ENCODE measurements at places on chromosomes 6 and 20.

DNA sequence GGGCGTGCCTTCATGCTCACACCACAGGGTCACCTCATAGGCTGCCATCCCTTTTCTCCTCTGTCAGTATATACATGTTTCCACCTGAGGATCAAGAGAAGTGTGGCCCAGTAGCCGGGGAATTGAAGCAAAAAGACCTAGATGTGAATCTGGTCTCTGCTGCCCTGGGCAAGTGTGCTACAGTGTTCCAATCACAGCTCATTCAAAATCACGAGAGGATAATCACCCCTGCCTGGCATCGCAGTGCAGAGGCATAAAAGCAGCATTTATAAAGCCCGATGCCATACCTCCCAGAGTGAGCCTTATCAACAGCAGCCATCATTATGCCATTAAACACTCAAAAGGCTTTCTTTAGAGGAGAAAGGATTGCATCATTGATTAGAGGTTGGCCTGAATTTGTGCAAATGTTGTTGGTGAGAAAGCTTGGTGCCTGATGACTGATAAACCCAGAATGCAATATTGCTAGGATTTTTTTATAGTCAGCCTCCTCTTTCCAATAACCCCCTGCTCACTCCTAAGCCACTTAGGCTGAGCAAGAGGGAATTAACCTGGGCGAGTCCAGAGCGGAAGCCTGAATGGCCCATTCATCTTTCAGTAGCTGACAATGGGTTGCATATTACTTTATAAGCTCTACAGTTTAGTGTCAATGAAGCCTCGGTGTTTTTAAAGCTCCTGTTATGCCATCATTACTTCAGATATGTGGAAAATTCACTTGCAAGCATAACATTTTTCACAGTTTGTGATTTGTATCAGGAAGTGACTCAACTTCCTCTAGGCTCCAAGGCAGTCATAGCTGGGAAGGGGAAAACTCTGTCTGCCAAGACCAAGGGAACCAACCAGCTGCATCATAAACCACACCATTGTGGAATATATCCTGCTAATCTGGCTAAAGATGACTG lies 92.5 kb upstream of the NXT1 start:
- no peak for DNase-seq

- no peak for DNase-seq
These were observed 52.0 kb downstream of the JPH2 start for GRCh38 chr20:44135012-44135412.

DNA sequence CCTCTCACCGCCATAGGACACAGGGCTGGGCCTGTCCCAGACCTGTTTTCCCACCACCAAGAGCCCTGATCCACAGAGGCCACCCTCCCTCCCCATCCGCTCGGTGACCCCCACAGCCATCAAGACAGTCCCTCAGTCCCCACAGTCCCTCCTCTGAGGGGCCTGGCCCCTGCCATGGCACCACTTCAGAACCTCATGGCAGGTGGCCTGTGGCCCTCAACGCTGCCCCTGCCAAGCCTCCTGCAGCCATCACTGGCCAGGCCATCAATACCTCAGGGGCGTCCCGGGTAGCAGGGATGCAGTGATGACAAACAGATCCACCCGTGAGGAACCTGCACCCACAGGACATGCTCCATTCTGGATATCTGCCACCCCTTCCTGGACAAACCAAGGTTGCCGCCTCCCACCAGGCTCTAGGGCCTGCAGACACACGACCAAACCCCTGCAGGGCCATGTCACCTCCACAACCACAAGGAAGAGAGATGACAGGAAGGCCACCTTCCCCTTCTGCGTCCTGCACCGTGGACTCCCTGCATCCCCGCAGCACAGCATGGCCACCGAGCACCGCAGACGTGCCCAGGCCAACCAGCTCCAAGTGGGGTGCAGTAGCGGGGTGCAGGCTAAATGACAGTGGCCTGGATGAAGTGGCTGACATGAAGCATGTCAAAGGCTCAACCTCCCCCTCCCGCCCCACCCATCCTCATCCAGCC lies 14.0 kb downstream of the TAF4 start:
- no peak for DNase-seq

GRCh38 chr6:7155871-7156579 lies 48.3 kb downstream of the RREB1 start:
- DNase-seq, result no peak

GRCh38 chr6:143741480-143741879 lies 63.7 kb downstream of the PHACTR2 start:
- DNase-seq, result peak; percentile 46

DNA sequence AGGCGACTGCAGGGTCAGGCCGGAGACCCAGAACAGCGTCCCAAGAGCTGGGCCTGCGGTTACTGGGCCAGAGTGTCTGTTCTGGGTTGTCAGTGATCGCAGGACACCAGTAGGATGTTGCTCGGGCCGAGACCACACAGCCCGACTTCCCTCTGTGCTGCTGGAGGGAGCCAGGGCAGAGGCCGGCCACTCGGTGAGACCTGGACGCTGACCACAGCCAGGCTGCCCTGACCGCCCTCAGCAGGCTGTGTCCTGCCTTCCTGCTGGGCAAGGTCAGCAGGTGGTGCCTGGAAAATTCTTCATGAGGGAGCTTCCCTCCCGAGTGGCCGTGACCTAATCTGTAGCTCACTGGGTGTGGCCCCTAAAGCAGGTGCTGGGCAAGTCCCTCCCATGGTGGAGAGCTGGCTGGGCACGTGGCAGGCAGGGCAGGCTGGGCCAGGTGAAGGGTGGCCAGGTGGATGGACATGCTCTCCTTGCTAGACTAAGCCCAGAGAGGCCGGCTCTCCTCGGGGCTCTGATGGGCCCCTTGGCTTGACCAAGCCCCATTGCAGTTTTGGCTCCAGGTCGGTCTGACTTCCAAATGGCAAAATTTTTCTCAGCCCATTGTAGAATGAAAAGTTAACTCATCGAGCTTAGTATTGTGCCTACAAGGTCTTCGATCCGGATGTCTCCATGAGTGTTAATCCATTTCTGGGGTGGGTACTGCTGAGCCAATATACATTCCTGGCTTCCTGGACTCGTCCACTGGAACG lies 1.9 kb downstream of the SLCO4A1 start:
- DNase-seq, result no peak

- DNase-seq, result no peak
These were observed 3.2 kb downstream of the CD40 start for GRCh38 chr20:46121184-46121930.

- no peak for DNase-seq
These were observed 26.1 kb upstream of the ZNF831 start for GRCh38 chr20:59137532-59137931.

GRCh38 chr6:28274888-28275287 lies 6.5 kb upstream of the PGBD1 start:
- no peak for DNase-seq

DNA sequence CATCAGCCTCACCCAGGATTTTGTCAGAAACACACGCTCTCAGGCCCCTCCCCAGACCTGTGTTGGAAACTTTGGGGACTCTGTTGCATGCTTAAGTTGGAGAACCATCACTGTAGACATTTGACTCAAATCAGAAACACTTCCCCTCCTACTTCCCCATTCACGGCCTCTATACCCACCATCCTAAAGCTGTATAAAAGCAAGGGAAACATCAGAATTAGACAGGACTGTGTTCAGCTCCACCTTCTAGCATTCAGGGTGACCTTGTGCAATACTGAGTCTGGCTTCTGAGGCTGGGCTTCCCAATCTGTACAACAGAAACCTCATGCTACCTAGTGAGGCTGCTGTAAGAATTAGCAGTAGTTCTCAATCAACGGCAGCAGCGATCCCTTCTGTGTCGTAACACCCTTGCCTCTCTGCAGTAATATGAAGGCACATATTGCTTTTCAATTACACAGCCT lies 252.3 kb downstream of the LY86 start:
- DNase-seq, result peak; percentile 65

GRCh38 chr6:20413826-20414225 lies 12.1 kb downstream of the E2F3 start:
- no peak for DNase-seq

GRCh38 chr6:71886184-71887005 lies at the start of gene RIMS1:
Gene RIMS1 (plus strand): TSS chr6:71886550. CDS start chr6:71887024, 474 bp downstream.
- no peak for DNase-seq

GRCh38 chr20:51535075-51535386 lies 7.5 kb downstream of the NFATC2 start:
- DNase-seq, result peak; percentile 82

- DNase-seq, result peak; percentile 22
These were observed 7.8 kb downstream of the QRSL1 start for GRCh38 chr6:106637051-106637716.

DNA sequence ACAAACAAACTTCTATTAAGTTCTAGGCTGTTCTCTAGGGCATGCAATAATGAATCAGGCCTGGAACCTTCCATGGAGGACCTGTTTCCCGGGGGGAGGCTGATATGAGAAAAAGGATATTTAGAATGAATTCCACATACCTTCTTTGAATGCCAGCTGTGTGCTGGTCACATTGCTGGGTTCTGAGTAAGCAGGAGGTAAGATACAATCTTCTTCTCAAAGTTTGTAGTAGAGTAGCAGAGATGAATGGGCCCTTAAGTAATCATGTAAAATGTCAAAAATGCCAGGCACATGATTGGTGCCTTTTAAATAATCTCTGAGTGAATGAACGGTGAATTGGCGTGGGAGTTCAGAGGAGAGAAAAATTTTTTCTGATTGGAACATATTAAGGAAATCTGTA lies 47.4 kb downstream of the TGM2 start:
- DNase-seq, result no peak
